Fibroblast of gingiva (primary cell): ENCODE measurements at places on chromosomes 16 and 17.

DNA sequence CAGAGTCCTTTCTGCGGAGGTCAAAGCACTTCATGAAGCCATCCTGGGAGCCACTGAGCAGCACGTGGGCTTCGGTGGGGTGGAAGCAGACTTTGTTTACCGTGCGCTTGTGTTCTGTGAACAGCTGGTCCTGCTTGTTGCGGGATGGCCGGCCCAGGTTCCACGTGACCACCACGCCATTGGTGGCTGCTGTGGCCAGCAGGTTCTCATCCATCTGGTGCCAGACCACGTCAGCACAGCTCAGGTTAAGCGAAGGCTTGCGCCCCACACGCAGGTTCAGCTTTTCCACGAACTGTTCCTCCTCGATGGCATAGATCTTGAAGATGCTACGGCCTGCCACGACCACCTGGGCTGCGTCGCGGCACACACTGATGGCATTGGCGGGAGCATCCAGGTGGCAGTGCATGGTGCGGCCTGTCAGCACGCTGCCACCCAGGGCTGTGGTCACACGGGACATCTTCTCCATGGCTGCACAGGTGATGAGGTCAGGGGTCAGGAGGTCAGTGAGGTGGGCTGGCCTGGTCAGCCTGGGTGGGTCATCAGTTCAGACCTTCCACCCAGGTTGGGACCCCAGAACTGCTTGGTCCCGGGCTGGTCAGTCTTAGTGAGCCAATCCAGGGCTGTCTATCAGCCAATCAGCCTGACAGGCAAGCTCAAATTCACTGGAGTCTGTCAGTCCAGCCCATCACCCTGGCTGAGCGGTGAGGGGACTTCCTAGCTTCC is 862 bp downstream of the WDR24 start:
- DNase-seq = no peak

DNA sequence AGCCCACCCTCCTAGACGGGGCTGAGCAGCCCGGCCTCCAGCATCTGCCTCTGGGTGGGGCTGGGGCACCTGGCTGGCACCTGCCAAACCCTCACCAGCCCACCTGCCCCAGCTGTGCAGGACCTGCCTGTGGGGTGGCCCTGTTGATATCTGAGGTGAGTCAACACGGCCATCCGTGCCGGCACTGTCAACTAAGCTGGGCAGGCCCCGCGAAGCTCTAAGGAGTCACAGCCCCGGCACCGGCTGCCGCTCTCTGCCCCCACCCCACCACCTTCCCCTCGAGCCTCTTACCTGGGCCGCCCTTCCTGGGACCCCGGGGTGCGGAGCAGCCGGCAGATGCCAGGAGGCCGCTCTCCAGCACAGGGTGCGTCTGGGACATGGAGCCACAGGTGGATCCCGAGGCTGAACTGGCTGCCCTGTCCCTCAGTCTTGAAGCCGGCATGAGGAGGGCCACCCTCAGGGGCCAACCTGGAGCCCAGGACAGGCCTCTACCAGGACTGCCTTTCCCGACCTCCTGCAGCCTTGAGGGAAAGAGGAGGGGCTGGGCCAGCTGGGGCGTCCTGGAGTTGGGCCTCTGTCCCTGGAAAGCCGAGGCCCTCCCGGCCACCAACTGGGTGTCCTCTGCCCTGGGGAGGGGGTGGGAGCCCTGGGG is 515 bp downstream of the CBFA2T3 start:
- DNase-seq = no peak

- DNase-seq = peak; percentile 39
Observed at GRCh38 chr16:4123616-4124300, 7.5 kb upstream of the ADCY9 start.

DNA sequence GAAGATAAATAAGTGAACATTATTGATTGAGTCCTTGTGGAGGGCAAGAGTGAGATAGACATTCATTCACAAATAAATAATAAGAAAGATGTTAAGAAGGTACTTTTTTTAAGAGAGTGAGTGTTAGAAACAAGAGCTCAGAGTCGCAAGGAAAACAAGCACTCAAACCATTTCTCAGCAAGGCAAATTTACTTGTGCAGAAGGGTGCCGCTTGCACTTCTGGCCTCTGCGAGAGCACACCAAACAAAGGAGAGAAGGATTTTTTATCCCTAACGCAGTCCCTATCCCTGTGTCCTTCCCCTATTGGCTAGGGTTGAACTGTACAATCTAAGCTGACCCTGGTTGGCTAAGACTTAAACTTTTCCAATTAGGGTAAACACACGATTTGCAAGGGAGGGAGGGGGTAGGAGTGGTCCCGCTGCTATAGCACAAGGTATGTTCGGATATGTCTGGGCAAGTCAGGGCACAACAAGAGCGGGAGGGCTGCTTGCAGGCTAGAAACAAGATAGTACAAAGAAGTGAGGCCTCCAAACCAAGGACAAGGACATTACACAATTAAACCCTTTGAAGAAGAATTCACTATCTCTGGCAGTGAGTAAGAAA is 156.2 kb downstream of the PPM1E start:
- DNase-seq = no peak

GRCh38 chr17:2282297-2282873 is 21.2 kb downstream of the SMG6 start:
- peak; percentile 82 for DNase-seq

DNA sequence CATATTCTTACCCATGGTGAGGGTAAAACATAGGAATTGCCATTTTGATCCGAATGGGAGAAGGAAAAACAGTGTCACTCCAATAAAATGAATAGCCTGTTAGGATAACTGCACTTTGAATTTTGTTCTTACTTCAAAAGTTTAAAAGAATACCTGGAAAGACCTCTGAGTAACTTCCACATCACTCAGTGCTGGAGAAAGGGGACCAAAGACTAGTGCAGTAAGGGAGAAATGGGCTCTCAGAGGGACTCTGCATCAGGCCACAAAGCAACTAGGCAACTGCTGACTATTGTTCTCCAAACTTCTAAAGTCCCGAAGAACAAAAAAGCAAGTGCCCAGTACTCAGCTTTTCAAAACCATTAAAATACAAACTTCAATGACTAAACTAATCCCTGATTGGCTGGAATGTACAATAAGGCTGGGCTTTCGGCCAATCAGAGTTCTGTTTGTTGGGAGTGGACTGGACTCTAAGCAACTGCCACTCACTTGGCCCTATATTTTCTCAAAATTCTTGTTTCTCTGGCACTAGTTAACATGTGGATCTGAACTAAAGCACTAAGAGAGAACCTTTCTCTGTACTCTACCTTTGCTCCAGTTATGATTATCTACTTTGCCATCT is 6.2 kb downstream of the DNAJC7 start:
- peak; percentile 34 for DNase-seq

DNA sequence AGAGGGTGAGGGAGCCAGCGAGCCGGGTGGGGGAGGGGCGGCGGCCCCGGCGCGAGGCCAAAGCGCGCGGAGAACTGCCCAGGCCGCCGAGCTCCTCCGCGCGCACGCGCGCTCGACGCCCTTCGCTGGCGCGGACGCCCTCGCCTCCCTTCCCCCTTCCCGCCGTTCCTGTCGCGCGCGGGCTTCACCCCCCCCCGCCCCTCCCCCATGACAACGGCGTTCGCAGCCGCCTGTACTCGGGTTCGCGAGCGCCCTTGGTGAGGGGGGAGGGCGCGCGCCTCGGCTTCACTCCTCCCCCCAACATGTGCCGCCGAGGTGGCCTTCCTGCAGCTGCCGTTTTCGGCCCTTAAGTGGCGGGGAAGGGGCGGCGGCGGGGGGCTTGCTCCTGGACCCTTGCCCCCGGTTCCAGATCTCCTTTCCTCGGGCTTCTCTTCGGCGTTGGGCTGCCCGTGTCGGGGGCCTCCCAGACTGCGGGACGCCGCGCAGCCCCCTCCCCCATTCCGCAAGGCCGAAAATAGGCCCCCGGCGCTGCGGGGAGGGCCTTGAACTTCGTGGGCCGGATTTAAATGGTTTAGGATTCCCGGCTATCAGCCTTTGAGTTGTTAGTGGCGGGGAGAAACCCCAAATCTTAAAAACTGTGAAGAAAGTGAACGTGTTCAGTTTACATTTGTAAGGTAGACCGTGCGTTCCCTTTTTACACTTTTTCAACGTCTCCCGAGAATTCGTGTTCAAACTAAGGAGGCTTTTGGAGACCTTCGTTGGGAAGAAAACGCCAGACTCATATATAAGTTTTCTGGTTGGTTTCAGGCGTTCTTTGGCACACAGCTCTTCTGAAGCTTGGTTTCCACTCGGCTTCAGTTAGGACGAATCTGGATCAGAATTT is 653 bp downstream of the SRRM2 start:
- DNase-seq = peak; percentile 79
